Gastroesophageal sphincter (tissue), 4 donors: ENCODE measurements at places on chromosomes 11 and 22. TPM values are rescaled to one million over a fixed set of nuclear protein-coding genes. Genes with fewer than 3 reads are reported as not detected.

DNA sequence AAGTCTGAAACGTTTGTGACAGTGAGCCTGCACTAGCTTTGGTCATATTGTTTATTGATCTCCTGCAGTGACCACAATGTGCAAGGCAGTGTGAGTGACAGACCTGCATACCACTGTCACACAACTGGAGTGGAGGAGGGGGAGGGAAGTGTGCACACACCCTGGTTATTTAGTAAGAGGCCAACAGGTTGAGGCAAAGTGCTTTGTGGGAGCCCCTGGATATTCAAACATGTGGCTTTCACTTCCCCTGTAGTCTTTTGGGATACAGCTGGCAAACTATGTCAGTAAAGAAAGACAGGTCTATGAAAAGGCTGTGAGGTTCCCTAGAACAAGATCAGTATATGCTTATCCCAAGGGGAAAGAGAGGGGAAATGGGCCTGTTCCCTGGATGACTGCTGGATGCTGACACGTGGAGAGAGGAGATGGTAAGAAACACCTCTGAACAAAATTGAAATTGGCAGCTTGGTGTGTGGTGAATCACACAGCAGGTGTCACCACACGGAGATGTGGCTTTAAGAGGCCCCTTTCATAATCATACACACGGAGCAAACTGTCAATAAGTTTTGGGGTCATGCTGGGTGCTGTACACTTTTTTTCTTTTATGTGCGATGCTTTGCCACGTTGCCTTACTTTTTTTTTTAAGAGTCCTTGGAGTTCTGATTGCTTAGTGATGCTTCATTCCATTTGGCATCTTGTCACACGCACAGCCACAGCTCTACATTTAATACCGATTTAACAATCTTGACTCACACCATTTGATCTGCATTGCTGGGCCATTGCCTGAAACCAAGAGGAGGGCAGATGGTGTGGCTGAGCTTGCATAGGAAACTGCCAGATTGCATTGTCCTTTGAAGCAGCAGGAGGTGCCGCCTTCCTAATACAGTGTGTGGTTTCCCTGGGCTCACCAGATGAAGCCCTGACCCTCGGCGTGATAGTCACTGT lies 11.3 kb downstream of the OSBP2 start:
- ATAC-seq, result no peak
- H3K4me3 ChIP-seq, result no peak overlapping the region
- no peaks in the 10 kb centered on the region for H3K36me3 ChIP-seq
- H3K4me1 ChIP-seq, result no peaks in the 10 kb centered on the region

DNA sequence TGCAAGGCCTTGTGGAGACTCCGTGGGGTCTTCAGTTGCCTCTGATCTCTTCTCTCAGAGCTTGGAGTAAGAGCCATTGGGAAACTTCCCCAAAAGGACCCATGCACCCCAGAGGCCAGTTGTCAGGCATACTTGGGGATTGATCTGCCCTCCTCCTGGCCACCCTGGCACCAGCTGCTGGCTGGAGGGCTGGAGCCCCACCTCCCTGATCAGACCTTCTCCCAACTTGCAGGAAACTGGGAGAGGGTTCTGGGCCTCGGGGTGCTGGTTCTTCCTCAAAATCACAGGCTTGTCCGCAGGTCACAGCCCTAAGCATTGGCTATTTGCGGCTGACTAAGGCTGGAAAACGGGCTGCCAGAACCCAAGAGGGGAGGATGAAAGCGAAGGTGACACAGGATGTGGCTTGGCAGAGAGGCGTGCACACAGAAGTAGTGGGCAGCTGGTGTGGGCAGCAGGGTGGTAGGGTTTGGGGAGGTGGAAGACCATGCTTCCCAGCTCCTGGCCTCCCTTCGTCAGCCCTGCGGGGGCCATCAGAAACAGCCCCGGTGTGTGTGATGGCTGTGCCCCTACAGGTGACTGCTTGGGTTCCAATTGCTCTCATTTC lies 1.3 kb upstream of the DGKZ start:
- H3K36me3 ChIP-seq, result no peaks in the 10 kb centered on the region
- peak overlapping the region; percentile 16 for H3K27ac ChIP-seq
- H3K4me1 ChIP-seq, result no peaks in the 10 kb centered on the region
- no peak for ATAC-seq

Gene MEN1
- 20.9 TPM for total RNA-seq

Gene OR51I1
- total RNA-seq, result not detected

Gene HEPN1
- not detected for total RNA-seq

GRCh38 chr11:132864811-132865576 lies 667.3 kb downstream of the OPCML start:
- H3K4me1 ChIP-seq, result no peaks in the 10 kb centered on the region
- H3K27ac ChIP-seq, result no peak overlapping the region
- peaks cover 9% of the 10 kb centered on the region for H3K27me3 ChIP-seq
- no peak overlapping the region for H3K4me3 ChIP-seq
- ATAC-seq, result no peak

GRCh38 chr11:8038811-8039529 lies 42.0 kb upstream of the TUB start:
- H3K4me3 ChIP-seq, result no peak overlapping the region
- H3K36me3 ChIP-seq, result no peaks in the 10 kb centered on the region
- no peak for ATAC-seq
- no peaks in the 10 kb centered on the region for H3K27me3 ChIP-seq

- no peak for ATAC-seq
- no peak overlapping the region for H3K4me3 ChIP-seq
- no peaks in the 10 kb centered on the region for H3K27me3 ChIP-seq
Measured at GRCh38 chr22:42642806-42643633, 2.6 kb upstream of the ATP5MGL start.

Gene OR52I1
- not detected for total RNA-seq

DNA sequence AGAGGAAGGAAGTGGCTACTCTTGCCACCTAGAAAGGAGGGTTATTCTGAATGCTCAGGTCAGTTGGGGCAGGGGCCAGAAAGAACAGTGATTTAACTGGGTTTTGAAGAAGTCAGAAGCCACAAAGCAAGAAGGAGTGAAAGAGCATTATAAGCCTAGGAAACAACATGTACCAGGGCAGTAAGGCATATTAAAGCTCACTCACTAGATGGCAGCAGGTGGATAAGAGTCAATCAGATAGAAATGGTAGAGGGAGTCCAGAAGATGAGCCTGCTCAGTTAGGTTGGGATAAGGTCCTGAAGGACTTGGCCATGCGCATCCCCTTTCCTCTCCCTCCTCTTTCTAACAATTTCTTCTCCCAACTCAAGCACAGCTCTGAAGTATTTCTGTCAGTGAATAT lies 22.0 kb upstream of the PATE1 start:
- no peaks in the 10 kb centered on the region for H3K36me3 ChIP-seq
- no peaks in the 10 kb centered on the region for H3K27me3 ChIP-seq
- no peak overlapping the region for H3K27ac ChIP-seq

GRCh38 chr22:35109616-35110015 lies 43.7 kb downstream of the ISX start:
- no peaks in the 10 kb centered on the region for H3K4me1 ChIP-seq
- H3K27ac ChIP-seq, result no peak overlapping the region
- H3K4me3 ChIP-seq, result no peak overlapping the region
- H3K36me3 ChIP-seq, result no peaks in the 10 kb centered on the region
- no peak for ATAC-seq
- H3K27me3 ChIP-seq, result peaks cover 34% of the 10 kb centered on the region

DNA sequence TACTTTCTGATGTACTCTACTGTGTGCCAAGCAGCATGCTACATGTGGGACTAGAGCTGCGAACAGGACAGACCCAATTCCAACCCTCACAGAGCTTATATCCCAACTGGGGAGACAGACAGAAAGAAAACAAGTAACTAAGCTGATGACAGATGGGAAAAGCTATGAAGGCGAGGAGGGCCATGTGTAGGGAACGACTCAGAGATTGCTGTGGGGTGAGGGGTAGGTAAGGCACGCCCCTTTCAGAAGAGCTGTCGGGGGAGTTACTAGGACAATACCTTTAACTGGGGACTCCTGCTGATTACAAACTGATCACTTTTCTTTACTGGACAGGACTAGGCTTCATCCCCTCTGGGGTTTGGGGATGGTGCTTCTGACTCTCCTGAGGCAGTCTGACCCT lies 48.9 kb downstream of the ST3GAL4 start:
- no peaks in the 10 kb centered on the region for H3K36me3 ChIP-seq
- H3K4me1 ChIP-seq, result no peaks in the 10 kb centered on the region
- H3K4me3 ChIP-seq, result no peak overlapping the region
- H3K27ac ChIP-seq, result no peak overlapping the region
